T-helper 1 cell (primary cell): ENCODE measurements at places on chromosomes 12 and 14.

- DNase-seq, result no peak
These were observed 73.4 kb upstream of the AVPR1A start for GRCh38 chr12:63224396-63224795.

DNA sequence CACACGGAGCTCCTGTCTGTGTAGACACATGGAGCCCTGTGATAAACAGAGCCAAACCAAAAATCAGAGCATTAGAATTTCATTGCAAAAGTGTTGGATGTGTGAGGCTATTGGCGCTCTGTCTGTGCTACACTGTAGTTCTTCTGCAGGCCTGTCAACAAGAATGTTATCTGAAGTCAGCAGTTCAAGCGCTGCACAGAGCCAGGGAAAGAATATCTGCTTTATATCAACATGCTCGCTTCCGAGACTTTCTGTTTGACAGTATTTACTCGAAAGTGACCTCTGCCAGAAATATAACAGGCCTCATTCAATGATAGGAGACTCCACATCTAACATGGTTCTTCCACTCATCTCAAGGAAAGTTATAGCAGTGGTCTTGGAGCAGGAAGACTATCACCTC lies 118.3 kb downstream of the CCER1 start:
- DNase-seq, result no peak

DNA sequence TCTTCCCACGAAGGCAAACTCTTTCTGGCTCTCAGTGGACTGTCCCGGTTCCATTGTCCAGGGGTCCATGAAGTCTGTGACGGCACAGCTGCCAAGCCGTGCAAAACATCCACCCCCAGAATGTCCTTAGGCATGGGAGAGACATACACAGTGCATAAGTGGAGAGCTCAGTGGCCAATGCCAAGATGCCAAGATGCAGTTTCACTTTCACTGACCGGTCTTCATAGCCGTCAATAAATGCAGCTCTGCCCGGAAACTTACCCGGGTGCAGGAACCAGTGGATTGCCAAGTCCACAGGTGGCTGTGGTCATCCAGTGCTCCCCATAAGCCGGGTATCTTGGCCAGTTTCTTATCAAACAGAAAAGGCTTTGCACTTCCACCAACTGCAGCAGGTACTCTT lies 162.3 kb downstream of the PTCSC3 start:
- DNase-seq, result no peak

DNA sequence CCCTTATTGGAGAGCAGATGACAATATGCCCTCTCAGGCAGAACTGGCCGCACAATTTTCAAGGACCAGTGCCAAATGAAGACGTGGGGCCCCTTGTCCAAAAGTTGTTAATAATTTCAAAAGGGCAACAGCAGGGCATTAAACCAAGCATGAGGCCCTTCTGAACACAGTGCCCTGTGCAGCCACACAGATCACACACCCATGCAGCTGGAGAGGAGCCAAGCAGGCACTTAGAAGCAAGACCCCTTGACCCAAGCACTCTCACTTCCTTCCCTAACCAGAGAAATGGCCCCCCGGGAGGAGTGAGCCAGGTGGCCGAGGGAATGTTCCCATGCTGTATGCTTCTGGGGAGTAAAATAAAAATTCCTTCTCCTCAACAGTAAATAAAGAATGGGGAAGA lies 114.0 kb upstream of the TMPO start:
- DNase-seq, result no peak
